ENCODE measurements at places on chromosomes 3 and 15.
A peak's percentile ranks its signal among the peaks of the same experiment; 100 is the strongest.

DNA sequence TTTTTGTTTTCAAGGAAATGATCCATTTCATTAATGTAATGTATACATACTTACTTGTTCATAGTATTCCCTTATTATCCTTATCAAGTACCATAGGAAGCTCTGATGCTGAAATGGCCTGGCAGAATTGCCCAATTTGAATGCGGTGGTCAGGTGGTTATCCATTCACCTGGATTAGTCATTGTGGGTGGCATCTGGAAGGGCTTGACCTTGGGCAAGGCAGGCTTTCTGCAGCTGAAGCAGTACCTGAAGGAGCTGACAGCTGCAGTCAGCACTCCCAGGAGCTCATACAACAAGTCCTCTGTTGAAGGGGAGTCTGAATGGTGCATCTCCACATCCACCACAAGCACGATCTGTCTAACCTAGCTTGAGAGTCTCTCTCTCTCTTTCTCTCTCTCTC lies 12.2 kb upstream of the IQCF5 start:
- DNase-seq, result no peak

DNA sequence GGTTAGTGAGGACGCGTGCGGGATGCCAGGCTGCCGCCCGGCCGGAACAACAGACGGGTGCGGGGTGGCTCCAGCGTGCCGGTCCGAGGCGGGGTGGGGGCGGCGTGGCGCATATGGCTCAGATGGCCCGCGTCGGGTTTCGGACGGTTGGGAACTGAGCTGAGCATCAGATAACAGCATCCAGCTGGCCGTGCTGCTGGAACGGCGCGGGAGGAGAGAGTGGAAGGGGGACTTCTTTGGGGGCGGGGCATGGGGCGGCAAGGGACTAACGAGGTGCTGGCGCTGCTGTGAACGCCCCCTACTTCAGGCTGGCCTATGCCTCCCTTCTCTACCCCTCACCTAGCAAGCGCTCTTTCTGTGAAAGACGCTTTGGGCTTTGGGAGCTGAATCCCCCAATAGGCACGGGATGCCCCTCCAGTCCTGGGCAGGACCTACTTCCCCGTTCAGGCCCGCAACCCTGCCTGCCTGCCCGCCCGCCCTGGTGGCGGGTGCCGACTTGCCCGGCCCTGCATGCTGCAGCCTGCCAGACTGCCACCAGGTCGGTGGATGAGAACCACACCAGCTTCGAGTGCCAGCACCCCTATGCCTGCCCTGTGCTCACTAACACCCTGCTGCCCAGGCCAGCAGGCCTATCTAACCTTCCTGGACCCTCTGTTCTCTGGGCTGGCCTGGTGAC lies 542 bp downstream of the INKA1 start:
- peak; percentile 39 for DNase-seq

DNA sequence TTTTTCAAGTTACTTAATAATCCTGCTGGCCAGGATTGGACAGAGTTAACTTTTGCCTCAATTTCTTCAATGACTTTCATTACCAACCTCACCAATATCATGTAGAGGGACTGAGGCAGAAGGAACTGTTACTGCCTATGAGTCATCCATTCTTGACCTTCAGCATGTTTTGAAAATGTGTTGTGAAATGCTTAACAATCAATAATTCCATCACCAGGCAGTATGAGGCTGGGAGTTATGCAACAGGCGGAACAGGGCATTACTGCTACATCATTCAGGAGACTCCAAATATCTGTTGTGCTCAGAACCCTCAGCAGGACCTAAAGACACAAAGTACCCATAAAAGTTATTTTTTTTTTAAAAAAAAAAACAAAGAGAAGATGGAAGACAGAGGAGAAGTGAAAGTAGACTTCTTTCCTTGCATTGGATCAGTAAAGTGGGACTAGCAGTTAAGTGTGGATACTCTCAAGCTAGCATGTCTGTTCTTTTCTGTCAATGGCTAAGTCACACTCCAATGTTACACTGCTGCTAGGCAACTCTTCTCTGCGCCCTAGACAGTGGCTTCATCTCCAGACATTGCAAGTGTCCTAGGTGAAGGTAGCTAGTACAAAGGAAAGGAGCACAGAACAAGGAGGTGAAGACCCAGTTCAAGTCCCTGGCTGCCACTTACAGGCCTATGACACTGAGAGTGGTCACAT lies 184.9 kb upstream of the LPP start:
- no peak for DNase-seq

DNA sequence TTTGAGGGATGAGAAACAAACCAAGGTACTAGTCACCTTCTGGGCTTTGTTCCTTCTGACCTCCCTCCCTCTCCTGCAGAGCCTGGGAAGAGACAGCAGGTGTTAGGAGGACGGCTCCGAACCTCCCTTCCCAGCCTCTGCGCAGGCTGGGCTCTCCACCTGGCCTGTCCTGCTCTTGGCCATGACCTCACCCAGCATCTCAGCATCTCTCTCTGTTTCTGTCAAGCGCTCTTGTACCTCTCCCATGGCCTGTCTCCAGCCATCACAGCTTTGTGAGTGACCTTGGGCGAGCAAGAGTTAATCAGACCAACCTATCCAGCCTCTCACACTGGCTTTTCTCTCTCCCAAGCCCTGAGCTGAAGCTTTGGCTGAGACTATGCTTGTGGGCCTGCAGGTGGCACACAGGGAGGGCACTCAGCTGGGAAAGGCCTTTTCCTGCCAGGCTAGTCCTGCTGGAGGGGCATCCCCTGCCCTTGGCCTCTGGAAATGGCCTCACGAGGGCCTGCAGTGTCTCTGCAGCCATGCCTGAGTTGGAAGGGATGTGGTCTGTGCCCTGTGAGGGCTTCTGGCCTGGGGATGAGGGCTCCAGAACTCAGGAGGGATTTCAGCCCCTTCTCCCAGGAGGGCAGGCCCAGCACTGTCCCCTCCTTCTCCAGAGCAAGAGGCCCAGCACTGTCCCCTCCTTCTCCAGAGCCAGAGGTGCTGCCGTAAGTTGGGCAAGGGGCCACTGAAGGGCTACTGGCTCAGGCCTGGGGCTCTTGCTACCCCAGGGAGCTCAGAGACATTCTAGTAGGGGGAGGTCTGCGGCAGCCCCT lies 2.1 kb downstream of the CHST13 start:
- DNase-seq, result no peak

GRCh38 chr3:98875535-98875934 lies 26.0 kb downstream of the DCBLD2 start:
- DNase-seq, result no peak

- no peak for DNase-seq
These were observed 39.7 kb downstream of the MEF2A start for GRCh38 chr15:99605490-99605931.

- DNase-seq, result no peak
These were observed 121.6 kb downstream of the ADAMTS17 start for GRCh38 chr15:100220058-100220768.

DNA sequence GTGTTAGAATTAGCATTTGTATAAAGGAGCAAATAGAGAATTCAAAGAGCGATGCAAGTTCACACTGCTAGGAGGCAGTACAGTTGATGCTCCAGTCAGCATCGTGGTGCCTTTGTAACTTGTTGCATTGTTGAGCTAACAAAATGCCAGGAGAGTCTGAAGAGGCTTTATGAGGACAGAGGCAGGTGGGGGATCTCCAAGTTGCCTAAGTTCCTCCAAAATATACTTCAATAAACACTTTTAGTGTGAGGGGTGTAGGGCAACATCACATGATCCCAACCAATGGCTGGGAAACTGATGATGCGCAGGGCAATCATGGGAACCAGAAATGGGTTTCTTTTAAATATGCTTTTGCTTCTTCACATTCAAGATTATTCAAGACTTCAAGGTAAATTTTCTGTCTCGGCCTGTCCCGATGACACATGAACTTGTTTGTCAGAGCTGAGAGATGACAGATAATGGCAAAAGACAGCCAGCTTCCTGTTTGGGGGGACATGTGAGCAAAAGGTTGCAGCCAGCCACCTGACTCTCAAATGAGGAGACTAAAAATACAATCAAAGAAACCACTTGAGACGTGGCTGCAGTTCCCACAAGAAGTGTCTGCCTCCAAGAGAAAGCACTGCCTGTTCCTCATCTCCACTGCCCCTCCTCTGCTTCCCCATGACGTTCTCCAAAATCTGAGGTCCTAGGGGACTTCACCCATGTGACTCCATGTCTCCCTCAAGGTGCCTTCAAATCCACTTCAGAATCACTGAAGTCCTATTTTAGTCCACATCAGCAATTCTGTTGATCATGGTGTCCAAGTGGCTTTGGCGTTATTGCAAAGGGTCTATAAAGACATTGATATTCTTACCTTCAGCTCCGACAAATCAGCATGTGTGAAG lies 39.3 kb downstream of the KLHL6 start:
- DNase-seq, result peak; percentile 68

- DNase-seq, result no peak
These were observed 50.8 kb upstream of the DYNC1LI1 start for GRCh38 chr3:32621466-32621865.

DNA sequence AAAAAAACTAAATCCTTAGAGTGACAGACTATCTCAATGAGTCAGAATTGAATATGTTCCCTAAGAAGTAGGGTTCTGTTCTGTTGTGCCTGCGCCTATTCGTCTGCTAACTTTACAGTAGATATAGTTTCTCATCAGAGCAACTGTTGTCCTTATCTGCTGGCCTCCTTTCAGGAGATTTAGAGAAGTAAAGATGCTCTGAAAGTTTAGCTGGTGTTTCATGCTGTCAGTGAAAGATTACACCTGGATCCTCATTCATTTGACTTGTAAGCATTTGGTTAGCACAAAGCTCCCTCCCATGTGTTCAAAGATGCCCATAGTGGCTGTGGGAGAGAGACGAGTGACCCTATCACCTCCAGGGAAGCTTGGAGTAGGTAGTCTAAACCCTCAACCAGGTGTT lies 35.0 kb downstream of the SUCNR1 start:
- no peak for DNase-seq

DNA sequence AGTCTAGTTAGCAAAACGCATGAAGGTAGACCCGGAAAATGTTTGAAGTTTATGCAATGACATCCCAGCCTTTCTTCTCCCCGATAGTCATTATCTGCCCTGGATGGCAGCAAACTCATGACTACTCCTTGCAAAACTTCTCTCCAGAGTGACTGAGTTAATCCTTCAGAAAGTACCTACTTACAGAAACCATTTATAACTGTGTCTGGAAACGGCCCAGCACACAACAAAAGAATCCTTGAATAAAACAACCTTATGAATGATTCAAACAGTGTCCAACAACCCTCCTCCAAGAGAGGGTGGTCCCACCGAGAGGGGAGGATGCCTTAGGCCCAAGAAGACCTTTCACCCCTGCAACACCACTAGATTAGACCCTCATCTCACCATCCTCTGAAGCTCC lies 14.2 kb downstream of the ST8SIA2 start:
- no peak for DNase-seq

DNA sequence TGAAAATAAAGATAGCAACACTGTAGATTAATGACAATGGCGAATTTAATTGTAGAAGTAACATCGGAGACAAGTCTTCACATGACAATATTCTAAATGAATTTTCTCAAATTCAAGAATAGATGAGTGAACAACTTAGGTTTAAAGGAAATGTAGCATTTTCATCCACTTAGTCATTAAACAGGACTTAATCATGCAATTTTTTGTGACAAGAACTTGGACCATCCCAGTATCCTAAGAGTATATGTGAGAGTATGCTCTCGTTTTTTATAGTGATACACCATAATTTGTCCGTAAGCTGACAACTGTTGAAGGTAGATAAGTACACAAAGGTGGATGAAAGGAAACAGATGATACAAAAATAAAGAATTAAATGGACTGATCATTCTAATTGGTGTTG lies 81.5 kb downstream of the DLG1 start:
- no peak for DNase-seq

Data from CD4-positive, alpha-beta T cell treated with Interferon alpha-2 for 1 hour (primary cell).